ENCODE measurements at places on chromosomes 2 and 18. TPM values are rescaled to one million over a fixed set of nuclear protein-coding genes. Genes with fewer than 3 reads are reported as not detected.
A peak's percentile ranks its signal among the peaks of the same experiment; 100 is the strongest.

GRCh38 chr2:12960671-12961070 lies 243.9 kb downstream of the TRIB2 start:
- no peak for DNase-seq

- no peak for DNase-seq
Measured at GRCh38 chr2:207049122-207049521, 109.8 kb downstream of the CPO start.

The NPAS2 gene
- polyA plus RNA-seq, result 0.79 TPM

The CTLA4 gene
- 9.0 TPM for polyA plus RNA-seq

- DNase-seq, result no peak
Measured at GRCh38 chr2:119280680-119281079, 57.0 kb downstream of the STEAP3 start.

The CHRNG gene
- polyA plus RNA-seq, result not detected

The HOXD13 gene
- not detected for polyA plus RNA-seq

DNA sequence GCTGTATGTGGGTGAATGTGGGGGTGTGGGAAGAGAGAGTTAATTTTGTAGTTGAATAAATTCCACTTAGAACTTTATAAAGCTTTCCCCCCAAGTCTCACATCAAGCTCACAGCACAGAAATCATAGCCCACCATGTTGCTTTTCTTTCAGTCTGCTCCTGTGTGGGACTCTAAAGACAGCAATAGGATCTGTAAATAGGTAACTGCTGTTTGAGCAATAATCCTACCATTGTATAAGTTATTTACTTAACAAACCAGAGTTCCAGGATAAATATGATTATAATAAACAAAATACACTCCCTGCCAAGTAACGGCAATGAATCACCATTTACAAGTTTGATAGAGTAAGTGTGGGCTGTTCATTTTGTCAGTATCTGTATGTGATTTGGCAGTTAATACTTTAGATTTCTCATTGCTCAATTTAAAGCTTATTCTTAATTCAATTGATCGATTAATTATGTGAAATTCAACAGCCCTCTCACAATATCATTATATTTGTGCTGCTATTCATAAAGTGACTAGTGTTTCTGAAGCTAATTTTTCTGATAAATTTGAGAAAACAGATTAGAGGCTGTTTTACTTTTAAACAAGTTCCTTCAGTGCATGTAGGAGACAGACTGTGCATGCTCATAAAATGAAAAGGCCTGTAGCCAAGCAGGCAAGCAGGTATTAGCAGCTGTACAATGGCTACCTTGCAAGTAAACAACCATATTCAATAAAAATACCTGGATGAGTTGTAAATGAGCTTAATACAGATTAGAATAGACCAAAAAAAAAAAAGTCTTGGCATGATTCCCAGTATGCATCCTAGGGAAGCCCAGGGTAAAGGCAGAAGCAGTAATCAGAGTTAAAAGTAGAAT lies 142.7 kb downstream of the PDE11A start:
- DNase-seq, result no peak

- DNase-seq, result no peak
Measured at GRCh38 chr18:7677001-7677400, 109.9 kb downstream of the PTPRM start.

The LHCGR gene
- polyA plus RNA-seq, result not detected

The FEV gene
- polyA plus RNA-seq, result not detected

DNA sequence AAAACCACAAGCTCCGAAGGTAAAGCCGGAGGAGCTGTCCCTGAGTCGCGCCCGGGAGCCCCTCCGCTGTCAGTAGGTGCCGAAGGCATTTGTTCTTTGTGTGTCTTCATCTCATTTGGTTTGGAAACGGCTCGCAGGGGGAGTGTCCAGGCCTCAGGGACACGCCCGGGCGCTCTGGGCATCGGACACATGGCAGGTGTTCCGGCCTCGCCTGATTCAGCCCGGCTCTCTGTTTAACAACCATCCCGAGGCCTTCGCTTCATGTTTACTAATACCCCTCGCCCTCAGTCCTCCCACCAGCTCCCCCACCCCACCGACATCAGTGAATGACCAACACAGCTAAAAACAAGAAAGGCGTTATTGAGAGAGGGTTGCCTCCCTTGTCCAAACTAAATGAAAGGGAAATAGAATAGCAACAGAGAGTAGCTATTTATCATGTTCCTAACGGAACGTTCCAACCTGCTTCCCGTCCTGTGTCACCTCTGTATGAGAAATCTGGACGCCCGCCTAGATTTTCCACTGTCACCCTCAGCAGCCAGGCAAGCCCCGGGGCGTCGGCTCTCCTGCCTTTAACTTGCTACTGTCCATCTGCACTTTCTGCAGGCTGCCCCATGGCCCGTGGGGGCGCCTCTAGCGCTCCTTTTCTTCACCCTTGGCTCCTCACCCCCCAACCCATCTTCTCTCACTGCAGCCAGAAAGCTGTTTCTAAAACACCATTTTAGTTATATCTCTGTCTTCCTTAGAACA lies 73.9 kb downstream of the MYCN start:
- no peak for DNase-seq

DNA sequence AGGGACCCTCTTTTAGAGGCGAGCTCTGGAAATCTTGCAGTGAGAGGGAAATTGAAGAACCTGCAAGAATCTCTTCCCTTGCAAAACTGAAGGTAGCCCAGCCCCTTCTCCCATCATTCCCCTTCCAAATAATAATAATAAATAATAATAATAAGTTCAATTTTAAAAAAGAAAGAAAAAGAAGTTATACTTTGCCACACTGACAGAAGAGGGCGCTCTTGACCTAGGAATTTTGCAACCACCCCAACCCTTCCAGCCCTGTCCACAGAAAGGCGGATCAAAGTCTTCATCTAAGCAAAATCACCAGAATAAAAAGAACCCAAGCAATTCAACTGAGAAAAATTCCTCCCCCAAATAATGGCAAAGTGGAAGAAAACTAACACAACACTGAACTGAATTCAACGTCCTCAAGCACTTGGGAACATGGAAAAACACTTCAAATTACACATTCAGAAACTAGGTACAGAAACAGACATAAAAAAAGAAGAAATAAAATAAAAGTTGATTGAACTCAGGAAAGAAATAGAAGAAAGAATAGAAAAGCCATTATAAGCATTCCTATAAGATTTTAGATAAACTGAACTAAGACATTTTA lies 98.9 kb upstream of the GLS start:
- DNase-seq, result peak; percentile 35

GRCh38 chr2:239153806-239154591 lies 246.8 kb downstream of the HDAC4 start:
- no peak for DNase-seq

DNA sequence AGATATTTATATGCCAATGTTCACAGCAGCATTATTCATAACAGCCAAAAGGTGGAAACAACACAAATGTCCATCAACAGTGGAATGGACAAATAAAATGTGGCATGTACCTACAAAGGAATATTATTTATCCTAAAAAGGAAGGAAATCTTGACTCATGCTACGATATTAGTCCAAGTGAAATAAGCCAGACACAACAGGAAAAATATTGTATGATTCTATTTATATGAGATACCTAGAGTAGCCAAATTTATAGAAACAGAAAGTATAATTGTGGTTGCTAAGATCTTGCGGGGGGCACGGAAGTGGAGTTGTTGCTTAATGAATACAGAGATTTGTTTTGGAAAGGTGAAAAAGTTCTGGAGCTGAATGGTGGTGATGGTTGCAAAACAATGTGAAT lies 33.0 kb upstream of the CCDC150 start:
- no peak for DNase-seq

- no peak for DNase-seq
Measured at GRCh38 chr2:46435353-46435752, 44.0 kb upstream of the TMEM247 start.

The APLF gene
- 2.9 TPM for polyA plus RNA-seq

- DNase-seq, result no peak
Measured at GRCh38 chr2:9288233-9288632, 81.6 kb downstream of the ASAP2 start.

- no peak for DNase-seq
Measured at GRCh38 chr2:134140251-134140661, 113.6 kb upstream of the MGAT5 start.

The UCN gene
- polyA plus RNA-seq, result 0.84 TPM

GRCh38 chr2:105143094-105143466 lies 98.5 kb upstream of the GPR45 start:
- no peak for DNase-seq

- DNase-seq, result no peak
Measured at GRCh38 chr2:136408795-136409194, 290.8 kb upstream of the CXCR4 start.

GRCh38 chr2:47508080-47508479 lies 105.1 kb downstream of the MSH2 start:
- DNase-seq, result no peak

DNA sequence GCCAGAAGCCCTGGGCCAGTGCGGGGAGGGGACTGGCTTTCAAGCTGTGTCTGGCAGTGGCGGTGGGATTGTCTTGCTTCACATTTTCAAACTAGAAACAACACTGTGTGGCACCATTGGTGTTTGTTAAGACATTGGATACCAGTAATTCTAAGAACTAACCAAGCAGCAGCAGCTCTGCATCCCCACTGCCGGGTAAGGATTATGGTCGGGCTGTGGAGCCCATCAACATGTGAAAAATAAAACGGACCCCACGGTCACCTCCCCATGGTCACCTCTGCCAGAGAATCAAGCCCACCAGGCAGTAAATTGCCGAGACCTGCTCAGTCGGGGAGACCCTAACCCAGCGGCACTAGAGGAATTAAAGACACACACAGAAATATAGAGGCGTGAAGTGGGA lies 65.3 kb downstream of the C18orf63 start:
- no peak for DNase-seq

GRCh38 chr2:191635333-191636234 lies 42.4 kb upstream of the NABP1 start:
- no peak for DNase-seq

- no peak for DNase-seq
Measured at GRCh38 chr18:3434685-3435084, 15.3 kb upstream of the TGIF1 start.

The MGAT4A gene
- polyA plus RNA-seq, result 336 TPM

The COX5B gene
- 339 TPM for polyA plus RNA-seq

- no peak for DNase-seq
Measured at GRCh38 chr2:44906972-44907371, 34.5 kb upstream of the SIX3 start.

All from CD4-positive, alpha-beta memory T cell (primary cell).